Ascending aorta (tissue), 2 donors: ENCODE measurements at places on chromosomes 16 and 17.

GRCh38 chr16:78994135-78994745, 606.3 kb downstream of the MAF start:
- DNase-seq, result no peak
- no peaks in the 10 kb centered on the region for H3K36me3 ChIP-seq
- no peak overlapping the region for H3K27ac ChIP-seq
- no peaks in the 10 kb centered on the region for H3K27me3 ChIP-seq

DNA sequence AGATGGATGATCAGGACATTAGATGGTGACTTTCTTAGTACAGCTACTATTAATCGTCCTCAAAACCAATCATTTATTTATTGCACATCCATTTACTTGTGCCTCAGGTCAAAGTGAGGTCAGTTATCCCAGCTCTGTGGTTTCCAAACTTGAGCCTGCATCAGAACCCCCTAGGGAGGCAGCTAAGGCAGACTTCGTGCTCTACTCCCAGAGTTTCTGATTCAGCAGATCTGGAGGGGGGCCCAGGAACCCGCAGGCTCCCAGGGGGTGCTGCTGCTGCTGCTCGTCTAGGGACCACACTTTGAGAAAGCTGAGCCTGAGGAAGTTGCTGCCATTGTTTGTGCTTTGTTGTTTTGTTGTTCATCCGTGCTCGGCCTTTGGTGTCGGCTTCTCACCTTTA, 44.0 kb upstream of the CLEC18B start:
- H3K4me3 ChIP-seq, result no peak overlapping the region
- H3K4me1 ChIP-seq, result no peaks in the 10 kb centered on the region
- peaks cover 97% of the 10 kb centered on the region for H3K36me3 ChIP-seq
- H3K27me3 ChIP-seq, result no peaks in the 10 kb centered on the region

GRCh38 chr17:76475302-76475701, 7.9 kb downstream of the AANAT start:
- peaks cover 15% of the 10 kb centered on the region for H3K36me3 ChIP-seq
- no peak for DNase-seq
- H3K4me1 ChIP-seq, result no peaks in the 10 kb centered on the region
- H3K4me3 ChIP-seq, result no peak overlapping the region
- H3K27ac ChIP-seq, result no peak overlapping the region

DNA sequence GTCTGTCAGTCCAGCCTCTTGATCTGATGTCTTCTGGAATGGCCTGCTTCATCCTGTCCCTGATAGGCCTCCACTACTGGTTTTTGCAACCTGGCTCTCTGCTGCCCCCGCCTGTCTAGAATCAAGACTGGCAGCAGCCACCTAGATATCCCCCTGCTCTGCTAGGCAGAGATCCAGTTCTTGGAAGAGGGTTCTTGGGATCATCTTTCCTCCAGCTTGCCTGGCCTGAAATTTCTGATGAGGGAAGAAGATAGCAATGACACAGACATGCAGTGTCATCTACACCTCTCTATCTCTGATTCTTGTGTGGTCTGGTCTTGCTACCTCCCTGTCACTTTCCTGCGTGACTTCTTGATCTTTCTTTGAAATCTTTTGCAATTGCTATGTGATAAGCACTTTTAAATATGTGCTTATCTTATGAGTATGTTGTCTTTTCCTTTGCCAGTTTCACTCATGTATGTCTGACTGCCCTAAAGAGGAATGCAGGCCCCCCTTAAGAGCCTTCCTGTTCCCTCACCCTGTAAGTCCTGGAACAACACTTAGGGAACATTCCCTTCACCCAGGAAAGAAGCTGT, 20.3 kb upstream of the NFATC3 start:
- H3K27me3 ChIP-seq, result no peaks in the 10 kb centered on the region
- H3K4me3 ChIP-seq, result no peak overlapping the region
- DNase-seq, result no peak
- no peaks in the 10 kb centered on the region for H3K36me3 ChIP-seq

DNA sequence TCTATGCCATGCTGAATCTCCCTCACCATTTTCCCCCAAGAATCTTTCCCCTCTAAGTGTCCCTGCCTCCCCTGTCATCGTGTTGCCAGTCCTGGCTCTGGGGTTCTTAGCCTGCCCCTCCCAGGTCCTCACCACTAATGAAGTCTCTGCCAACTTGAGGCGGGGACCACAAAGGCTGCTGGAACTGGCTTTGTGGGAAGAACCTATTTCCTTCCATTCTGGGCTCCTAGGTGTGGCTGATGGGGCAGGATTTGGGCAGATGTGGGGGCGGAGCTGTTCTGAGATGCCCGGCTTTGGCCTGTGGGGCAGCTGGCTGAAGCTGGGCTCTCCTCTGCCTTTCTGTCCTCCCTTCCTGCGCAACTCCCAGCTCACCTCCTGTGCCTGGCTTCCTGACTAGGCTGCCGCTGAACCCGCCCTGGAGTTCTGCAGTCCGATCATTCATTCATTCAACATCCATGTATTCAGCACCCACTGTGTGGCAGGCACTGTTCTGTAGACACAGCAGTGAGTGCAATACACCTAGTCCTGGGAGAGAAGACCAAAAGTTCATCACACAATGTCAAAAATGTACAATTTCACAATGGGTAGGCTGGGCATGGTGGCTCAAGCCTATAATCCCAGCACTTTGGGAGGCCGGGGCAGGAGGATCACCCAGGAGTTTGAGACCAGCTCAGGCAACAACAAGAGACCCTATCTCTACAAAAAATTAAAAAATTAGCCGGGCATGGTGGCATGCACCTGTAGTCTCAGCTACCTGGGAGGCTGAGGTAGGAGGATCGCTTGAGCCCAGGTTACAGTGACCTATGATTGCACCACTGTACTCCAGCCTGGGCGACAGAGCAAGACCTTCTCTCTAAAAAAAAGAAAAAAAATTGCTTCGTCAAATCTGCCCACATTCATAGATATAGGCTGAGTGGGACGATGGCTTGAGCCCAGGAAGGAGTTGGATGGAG, 1.9 kb upstream of the SNN start:
- no peak overlapping the region for H3K4me3 ChIP-seq
- no peak for DNase-seq
- H3K4me1 ChIP-seq, result peaks cover 24% of the 10 kb centered on the region
- H3K27me3 ChIP-seq, result no peaks in the 10 kb centered on the region
- H3K27ac ChIP-seq, result no peak overlapping the region
- H3K36me3 ChIP-seq, result no peaks in the 10 kb centered on the region

DNA sequence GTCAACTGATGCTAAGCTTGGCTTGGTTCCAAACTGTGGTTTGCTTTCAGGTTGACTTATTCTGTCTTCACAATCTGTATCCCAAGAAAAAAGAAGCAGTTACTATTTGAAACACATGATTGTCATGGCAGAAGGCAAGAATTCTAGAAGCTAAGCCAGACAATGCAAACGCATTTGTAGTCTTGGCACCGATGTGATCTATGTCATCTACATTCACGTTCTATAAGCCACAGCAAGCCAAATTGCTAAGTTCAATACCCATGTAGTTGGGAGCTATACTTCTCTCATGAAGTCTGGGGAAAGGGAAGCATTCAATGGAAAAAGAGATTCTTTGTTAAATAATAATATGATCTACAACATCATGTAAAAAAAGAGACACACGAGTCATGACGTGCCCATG, 18.3 kb upstream of the KIF2B start:
- H3K27me3 ChIP-seq, result no peaks in the 10 kb centered on the region
- H3K36me3 ChIP-seq, result no peaks in the 10 kb centered on the region
- no peak overlapping the region for H3K27ac ChIP-seq
- DNase-seq, result no peak
- no peak overlapping the region for H3K4me3 ChIP-seq

- no peaks in the 10 kb centered on the region for H3K27me3 ChIP-seq
- H3K36me3 ChIP-seq, result no peaks in the 10 kb centered on the region
- H3K4me3 ChIP-seq, result no peak overlapping the region
- peak overlapping the region; percentile 35 for H3K27ac ChIP-seq
- no peak for DNase-seq
- peaks cover 3% of the 10 kb centered on the region for H3K4me1 ChIP-seq
Measured at GRCh38 chr16:66134875-66135274, 231.6 kb upstream of the CDH5 start.

- H3K36me3 ChIP-seq, result no peaks in the 10 kb centered on the region
- H3K4me1 ChIP-seq, result no peaks in the 10 kb centered on the region
- DNase-seq, result no peak
- H3K4me3 ChIP-seq, result no peak overlapping the region
- no peaks in the 10 kb centered on the region for H3K27me3 ChIP-seq
Measured at GRCh38 chr16:68117884-68118283, 32.7 kb downstream of the NFATC3 start.

GRCh38 chr16:86965331-86965730, 351.9 kb downstream of the C16orf95 start:
- DNase-seq, result no peak
- H3K36me3 ChIP-seq, result no peaks in the 10 kb centered on the region
- no peaks in the 10 kb centered on the region for H3K27me3 ChIP-seq
- no peak overlapping the region for H3K27ac ChIP-seq
- H3K4me1 ChIP-seq, result no peaks in the 10 kb centered on the region

- no peaks in the 10 kb centered on the region for H3K36me3 ChIP-seq
- no peak overlapping the region for H3K27ac ChIP-seq
- no peak overlapping the region for H3K4me3 ChIP-seq
- DNase-seq, result no peak
Measured at GRCh38 chr16:88352261-88353200, 30.2 kb upstream of the ZNF469 start.

DNA sequence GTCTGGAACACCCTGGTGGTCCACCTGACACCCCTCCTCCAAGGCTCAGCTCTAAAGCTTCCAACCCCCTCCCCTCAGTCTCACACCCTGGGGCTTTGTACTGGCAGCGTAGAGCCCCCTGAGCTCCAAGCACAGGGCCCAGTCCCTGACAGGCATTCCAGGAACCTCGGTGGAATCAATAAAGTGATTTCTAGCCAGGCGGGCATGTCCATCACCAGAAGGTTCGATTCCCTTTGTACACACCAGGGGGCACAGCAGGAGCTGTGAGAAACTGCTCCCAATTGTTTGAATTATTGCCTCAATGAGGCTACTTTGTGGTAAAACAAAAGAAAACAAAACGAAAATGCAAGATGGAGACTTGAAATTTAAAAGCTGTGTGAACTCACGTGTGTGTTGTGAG, 51.8 kb downstream of the SMPD3 start:
- no peak for DNase-seq
- H3K36me3 ChIP-seq, result no peaks in the 10 kb centered on the region
- no peaks in the 10 kb centered on the region for H3K27me3 ChIP-seq
- H3K27ac ChIP-seq, result no peak overlapping the region

DNA sequence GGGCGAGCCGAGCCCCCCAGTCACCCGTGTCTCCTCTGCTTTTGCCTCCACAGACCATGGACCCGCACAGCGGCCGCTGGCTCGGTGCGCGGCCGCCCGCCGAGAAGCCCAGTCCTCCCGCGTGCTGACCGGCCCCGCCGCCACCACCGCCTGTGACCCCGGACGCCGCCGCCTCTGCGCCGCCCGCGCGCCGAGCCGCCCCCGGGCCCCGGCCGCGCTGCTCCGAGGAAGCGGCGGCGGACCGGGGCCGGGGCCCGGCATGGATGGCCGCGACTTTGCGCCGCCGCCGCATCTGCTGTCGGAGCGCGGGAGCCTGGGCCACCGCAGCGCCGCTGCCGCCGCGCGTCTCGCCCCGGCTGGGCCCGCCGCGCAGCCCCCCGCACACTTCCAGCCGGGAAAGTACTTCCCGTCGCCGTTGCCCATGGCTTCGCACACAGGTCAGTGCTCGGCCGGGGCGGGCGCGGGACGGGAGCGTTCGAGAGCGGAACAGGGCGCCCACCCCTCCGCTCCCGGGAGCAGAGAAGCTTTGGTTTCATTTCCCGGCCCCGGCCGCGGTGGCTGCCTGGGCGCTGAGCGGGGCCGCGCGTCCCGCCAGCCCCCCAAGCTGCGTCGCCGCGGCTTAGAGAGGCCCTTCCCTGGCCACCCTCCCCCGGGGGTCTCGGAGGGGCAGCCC, 4.4 kb downstream of the BAHCC1 start:
- no peaks in the 10 kb centered on the region for H3K36me3 ChIP-seq
- peaks cover 37% of the 10 kb centered on the region for H3K4me1 ChIP-seq
- H3K27me3 ChIP-seq, result no peaks in the 10 kb centered on the region
- no peak for DNase-seq
- H3K27ac ChIP-seq, result peak overlapping the region; percentile 91
- H3K4me3 ChIP-seq, result peak overlapping the region; percentile 91

- H3K27me3 ChIP-seq, result no peaks in the 10 kb centered on the region
- H3K27ac ChIP-seq, result no peak overlapping the region
- H3K4me1 ChIP-seq, result peaks cover 65% of the 10 kb centered on the region
- no peak overlapping the region for H3K4me3 ChIP-seq
- no peaks in the 10 kb centered on the region for H3K36me3 ChIP-seq
- no peak for DNase-seq
Measured at GRCh38 chr17:45314741-45315647, 1.8 kb downstream of the MAP3K14 start.

DNA sequence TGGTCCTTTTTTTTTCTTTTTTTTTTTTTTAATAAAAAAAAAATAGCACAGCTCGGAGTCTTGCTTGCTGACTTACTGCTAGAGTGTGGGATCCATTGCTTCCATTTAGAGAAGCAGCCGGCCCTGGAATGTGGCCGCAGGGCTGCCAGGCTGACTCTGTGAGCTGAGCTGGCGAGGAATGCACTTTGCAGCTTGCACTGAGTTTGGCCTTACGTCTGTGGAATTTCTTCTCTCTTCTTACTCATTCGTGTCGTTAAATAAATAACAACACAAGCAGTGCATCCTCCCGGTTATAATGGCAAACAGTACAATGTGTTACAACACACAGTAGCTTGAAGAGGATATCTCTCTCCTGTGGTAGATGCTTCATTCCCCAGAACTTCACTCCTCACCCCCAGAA, 69.2 kb downstream of the PRKCB start:
- H3K4me1 ChIP-seq, result no peaks in the 10 kb centered on the region
- no peak overlapping the region for H3K4me3 ChIP-seq
- no peaks in the 10 kb centered on the region for H3K27me3 ChIP-seq
- peak overlapping the region; percentile 24 for H3K27ac ChIP-seq
- DNase-seq, result peak; percentile 72

- H3K4me1 ChIP-seq, result no peaks in the 10 kb centered on the region
- no peak overlapping the region for H3K4me3 ChIP-seq
- DNase-seq, result no peak
- H3K36me3 ChIP-seq, result no peaks in the 10 kb centered on the region
- no peak overlapping the region for H3K27ac ChIP-seq
- no peaks in the 10 kb centered on the region for H3K27me3 ChIP-seq
Measured at GRCh38 chr16:83603723-83604570, 203.8 kb upstream of the HSBP1 start.

DNA sequence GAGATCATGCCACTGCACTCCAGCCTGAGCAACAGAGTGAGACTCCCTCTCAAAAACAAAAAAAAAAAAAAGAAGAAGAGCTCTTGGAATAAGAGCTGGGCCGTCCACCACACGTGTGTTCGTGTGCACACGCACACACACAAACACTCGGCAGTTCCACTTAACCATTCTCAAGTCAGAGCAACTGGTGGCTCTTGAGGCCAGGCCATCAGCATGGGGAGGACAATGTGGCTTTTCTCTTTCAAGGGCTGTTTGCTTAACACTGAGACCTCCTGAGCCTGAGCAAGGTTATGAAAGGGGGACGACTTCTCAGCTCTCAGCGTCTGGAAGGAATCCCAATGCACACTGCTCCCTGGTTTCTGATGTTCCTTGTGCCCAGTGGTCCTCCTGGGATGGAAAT, 444.9 kb downstream of the SOX9 start:
- H3K4me3 ChIP-seq, result no peak overlapping the region
- no peaks in the 10 kb centered on the region for H3K27me3 ChIP-seq
- no peak for DNase-seq
- no peaks in the 10 kb centered on the region for H3K4me1 ChIP-seq
- H3K27ac ChIP-seq, result no peak overlapping the region
- no peaks in the 10 kb centered on the region for H3K36me3 ChIP-seq

- peaks cover 31% of the 10 kb centered on the region for H3K36me3 ChIP-seq
- H3K4me1 ChIP-seq, result peaks cover 3% of the 10 kb centered on the region
- no peak overlapping the region for H3K27ac ChIP-seq
- DNase-seq, result no peak
- H3K4me3 ChIP-seq, result no peak overlapping the region
- H3K27me3 ChIP-seq, result no peaks in the 10 kb centered on the region
Measured at GRCh38 chr17:82563318-82563717, 43.8 kb downstream of the FOXK2 start.
